Endothelial cell (in vitro differentiated cells): ENCODE measurements at places on chromosomes 7 and 10. TPM values are rescaled to one million over a fixed set of nuclear protein-coding genes. Genes with fewer than 3 reads are reported as not detected.

DNA sequence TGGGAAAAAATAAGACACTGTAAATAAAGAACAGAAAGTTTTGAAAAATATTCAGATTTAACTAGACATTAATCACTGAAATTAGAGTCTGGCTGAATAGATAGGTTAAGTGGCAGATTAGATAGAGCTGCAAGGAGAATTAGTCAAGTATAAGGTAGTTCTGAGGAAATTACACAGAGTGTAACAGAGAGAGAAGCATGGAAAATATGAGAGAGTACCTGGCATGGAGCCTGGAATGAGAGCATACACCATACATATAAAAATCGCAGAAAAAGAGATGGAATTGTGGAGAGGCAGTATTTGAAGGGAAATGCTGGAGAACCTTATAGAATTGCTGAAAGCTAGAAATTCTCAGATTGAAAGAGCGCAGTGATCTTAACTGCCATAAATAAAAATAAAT, 46.9 kb downstream of the ZNRF2 start:
- no peak for DNase-seq

GRCh38 chr10:86162036-86162435, 204.6 kb downstream of the GRID1 start:
- DNase-seq, result no peak

DNA sequence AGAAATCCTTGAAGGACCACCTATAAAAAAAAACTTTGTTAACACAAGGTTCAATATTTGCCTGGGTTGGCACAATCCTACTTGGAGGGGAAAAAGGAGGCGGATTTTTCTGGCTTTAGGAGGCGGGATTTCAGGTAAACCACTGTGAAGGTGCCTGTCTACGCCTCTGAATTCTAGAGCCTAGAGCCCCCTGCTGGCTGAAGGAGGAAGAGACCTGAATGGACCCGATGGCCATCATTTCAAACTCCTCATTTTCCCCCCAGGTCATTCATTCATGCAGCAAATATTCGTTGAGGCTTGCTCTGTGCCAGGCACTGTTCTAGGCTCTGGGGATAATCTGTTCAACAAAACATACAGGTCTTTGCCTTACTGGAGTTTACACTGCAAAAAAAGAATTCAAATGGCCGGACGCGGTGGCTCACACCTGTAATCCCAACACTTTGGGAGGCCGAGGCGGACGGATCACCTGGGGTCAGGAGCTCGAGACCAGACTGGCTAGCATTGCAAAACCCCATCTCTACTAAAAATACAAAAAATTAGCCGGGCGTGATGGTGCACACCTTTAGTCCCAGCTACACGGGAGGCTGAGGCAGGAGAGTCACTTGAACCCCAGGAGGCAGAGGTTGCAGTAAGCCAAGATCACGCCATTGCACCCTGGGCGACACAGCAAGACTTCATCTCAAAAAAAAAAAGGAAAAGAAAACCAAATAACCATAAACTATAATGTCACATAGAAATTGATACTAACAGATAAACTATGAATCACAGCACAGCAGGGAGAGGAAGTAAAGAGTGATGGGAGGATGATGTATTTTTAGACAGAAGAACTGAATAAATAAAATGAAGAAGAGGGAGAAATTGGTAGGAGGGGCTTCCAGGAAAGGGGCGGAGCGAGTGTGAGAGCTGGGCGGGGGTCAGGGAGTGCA, 90.1 kb upstream of the NFE2L3 start:
- peak; percentile 78 for DNase-seq

GRCh38 chr10:14524691-14525324, 194.1 kb upstream of the FRMD4A start:
- no peak for DNase-seq

GRCh38 chr7:128044064-128044463, 12.8 kb upstream of the LRRC4 start:
- DNase-seq, result no peak

DNA sequence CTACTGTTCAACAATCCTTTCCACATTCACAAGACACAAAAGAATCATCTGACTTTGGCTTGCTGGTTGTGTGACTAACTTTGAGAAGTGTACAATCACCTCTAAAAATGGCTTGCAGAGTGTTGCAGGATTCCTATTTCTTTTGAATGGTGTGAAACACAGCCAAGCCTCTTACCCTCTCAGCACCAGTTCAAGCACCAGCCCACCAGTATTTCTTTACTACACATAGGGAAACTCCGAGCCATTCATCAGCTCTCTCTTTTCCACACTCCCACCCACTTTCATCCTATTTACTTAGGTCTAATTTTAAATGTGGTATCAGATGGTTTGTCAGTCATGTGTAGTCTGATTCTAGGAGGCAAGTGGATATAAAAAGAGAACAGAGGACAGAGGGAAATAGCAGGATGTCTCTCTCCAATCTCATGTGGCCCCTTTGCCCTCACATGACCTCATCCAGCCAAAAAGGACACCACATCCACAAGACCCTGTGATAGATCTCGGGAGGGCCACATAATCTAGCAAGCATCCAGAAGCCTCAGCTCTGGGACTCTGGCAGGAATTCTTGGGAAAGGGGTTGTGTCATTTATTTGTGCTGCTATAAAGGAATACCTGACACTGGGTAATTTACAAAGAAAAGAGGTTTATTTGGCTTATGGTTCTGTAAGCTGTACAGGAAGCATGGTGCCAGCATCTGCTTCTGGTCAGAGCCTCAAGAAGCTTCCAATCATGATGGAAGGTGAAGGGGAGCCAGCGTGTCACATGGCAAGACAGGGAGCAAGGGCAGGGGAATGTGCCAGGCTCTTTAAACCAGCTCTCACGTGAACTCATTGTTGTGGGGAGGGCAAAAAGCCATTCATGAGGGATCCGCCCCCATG, 66.8 kb upstream of the NEBL start:
- DNase-seq, result no peak

DNA sequence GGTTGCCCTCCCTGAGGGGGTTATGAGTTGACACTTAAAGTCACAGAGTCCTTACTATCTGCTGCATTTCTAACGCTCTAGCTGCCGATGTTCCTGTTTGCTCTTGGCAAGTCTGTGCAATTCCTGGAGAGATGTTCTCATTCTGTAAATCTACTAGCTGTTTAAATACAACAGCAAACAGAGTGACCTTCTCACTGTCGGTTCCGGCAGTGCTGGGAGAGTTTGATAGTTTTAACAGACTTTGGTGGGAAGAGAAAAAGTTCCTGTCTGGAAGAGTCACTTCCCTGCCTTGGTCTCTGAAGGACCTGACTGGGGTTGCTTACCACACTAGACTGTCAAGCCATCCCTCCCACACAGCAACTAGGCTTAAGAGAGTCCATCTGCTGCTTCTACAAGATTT, 63.3 kb upstream of the ELMO1 start:
- no peak for DNase-seq

- DNase-seq, result no peak
Measured at GRCh38 chr10:111118758-111119157, 41.9 kb downstream of the ADRA2A start.

The CFTR gene
- total RNA-seq, result 0.18 TPM

- DNase-seq, result no peak
Measured at GRCh38 chr7:147251751-147252325, 1135.2 kb downstream of the CNTNAP2 start.

GRCh38 chr10:47243356-47243755, 56.6 kb upstream of the GDF10 start:
- DNase-seq, result no peak

DNA sequence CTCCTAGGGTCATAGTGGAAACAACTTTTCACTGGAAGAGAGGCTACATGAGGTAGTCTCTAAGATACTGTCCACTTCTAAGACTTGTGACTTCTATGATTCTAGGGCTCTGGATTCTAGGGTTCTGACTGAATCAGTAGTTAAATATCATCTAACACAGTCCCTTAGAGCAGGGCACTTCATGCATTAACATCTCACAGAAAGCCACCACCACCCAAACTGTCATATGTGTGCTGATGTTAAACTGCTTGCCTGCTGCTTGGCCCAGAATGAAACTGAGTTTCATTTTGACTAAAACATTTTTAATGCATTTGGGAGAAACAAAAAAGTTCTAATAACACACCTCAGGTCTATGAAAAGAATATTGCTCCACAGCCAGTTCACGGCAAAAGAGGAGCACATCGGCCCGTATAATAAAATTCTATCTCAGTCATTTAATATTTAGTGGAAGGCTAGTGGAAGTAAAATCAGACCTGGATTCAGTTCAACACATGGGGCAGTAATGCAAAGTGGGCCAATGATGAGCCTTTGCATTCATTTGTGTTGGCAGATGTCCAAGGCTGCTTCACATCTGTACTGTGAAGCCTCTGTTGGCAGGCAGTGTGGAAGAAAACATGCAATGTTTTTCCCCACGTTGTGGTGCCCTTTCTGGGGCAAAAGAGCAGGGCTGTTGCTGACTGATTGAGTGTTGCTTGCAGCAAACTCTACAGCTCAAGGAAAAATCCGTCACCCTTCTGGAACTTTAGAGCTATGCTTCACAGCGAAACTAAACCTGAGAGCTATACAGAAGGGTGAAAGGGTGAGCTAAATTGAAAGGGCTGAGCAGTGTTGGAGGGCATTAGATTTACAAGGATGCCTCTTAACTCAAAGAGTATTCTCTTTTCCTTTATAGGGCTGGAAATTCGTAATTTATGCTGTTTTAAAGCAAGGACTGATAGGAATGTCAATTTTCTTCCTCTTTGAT, 33.5 kb upstream of the AUTS2 start:
- no peak for DNase-seq

DNA sequence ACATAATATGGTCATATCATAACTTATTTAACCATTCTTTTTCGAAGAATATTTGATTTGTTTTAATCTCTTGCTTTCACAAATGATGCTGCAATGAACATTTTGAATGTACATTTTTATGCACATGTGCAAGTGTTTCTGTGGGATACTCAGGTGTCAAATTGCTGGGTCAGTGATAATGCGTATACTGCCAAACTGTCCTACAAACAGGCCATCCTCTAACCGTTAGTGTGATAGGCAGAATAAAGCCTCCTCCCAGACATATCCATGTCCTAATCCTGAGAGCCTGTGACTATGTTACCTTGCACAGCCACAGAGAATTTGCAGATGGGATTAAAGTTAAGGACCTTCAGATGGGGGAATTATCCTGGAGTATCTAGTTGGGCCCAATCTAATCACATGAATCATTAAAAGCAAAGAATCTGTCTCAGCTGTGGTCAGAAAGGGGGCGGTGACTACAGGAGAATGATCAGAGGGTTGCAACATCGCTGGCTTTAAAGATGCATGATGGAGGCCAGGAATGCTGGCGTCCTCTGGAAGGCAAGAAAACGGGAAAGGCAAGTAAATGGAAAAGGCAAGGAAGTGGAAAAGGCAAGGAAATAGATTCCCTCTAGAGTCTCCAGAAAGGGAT, 46.7 kb downstream of the FZD1 start:
- no peak for DNase-seq

- DNase-seq, result no peak
Measured at GRCh38 chr7:19537942-19538401, 170.9 kb downstream of the POLR1F start.

- DNase-seq, result no peak
Measured at GRCh38 chr10:25129592-25129991, 45.2 kb upstream of the GPR158 start.

The LIPF gene
- not detected for total RNA-seq
